ENCODE measurements at places on chromosomes 7 and 10.

GRCh38 chr7:42347616-42348015 is 110.6 kb upstream of the GLI3 start:
- DNase-seq = no peak

DNA sequence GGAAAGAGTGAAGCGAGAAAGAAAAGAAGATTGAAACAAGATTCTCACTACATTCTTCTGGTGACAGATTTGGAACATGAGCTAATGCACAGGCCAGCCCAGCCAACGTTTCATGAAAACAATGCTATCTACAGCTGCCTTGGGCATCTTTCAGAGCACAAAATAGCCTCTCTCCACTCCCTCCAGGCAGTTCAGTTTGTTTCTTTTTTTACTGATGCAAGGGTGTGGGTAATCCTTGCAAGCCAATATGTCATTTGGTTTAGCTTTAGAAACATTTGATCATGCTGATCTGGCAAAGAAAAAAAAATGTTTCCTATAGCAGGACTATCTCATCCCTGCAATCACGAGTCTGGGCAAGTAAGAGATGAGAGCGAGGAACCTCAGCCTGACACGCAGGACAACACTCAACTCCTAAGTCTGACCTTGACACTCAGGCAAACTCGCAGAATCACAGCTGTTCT is 35.9 kb downstream of the SVIL start:
- peak; percentile 79 for DNase-seq

GRCh38 chr7:150317748-150318444 is 5.3 kb upstream of the LRRC61 start:
- peak; percentile 95 for DNase-seq

- DNase-seq = no peak
These were observed 653.7 kb upstream of the ZWINT start for GRCh38 chr10:57014758-57015157.

DNA sequence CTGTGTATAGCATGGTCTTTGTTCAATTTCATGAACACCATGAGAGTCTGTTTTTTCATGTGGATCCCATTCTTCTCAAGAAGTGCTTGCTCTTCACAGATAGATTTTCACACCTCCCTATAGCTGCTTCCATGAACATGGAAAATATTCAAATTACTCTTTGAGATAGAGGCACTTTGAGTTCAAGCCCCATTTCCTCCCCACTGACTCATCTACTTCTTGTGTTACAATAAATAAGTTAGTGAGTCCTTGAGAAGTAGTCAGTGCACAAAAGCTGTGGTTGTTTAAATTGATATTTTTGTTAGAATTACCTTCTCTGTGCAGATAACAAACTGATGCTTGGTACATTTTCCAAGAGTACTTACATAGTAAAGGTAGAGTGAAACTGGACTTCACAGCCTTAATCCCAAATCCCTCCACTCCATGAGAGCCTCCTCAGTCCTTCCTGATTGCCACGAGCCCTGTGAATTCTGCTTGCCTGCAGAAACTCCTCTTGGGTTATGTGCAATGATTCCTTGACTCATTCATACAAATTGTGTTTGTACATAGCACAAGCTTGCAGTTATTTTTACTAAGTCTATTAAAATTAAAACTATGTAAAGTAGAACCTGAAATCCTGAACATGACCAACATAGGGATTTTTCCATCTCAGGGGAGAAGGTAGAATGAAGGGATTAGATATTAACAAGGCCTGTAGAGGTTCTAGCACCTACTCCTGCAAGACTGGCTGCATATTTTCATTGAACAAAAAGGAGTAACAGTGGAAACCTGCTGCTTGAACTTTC is 496.2 kb downstream of the TNS3 start:
- no peak for DNase-seq

DNA sequence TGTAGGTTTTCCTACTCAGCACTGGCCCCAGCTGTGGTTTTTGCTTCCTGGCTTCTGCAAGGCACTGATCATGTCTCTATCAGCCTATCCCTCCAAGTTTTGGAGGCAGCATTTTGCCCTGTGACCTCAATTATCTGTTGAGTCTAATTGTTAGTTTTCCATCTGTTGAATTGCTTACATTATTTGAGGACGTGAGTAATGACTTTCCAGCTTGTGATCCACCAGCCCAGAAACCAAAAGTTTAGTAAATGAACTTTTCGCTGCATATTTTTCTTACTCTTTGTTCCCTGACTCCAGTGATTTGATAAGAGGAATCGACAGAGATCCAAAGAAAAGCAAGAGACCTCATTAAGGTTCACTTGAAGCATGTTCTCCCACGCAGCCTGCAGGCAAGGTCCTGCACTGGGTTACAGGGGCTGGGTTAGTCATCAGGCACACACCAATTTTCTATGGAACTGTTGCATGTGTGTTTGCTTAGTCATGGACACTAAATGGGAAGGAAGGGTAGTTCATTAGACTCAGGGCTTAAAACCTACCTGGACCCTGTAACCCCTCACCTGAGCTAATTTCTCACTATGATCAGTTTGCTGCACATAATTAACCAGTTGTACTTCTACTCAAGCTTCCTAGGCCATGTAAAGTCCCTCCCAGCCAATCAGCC is 57.2 kb downstream of the AKR1E2 start:
- peak; percentile 72 for DNase-seq

- DNase-seq = no peak
These were observed 567.3 kb upstream of the GHITM start for GRCh38 chr10:83572036-83572435.

- no peak for DNase-seq
These were observed 663 bp downstream of the HERPUD2 start for GRCh38 chr7:35694161-35694783.

DNA sequence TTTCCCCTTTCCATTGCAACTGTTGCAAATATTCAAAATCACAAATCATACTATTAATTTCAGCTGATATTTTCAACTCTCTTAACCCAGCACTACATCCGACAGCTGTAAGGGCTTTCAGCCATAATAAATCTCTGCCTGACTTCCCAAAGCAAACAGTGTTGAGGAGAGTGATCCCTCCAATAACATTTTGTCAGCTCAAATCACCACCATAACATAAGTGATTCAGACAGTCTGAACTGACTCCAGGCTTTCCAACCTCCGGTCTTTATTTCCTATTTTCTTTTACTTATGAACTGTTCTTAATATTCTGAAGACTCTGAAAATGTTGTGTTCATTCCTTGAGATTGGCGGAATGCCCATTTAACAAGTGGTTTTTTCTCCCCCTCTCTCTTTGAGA is 1085.9 kb downstream of the GATA3 start:
- DNase-seq = no peak

- no peak for DNase-seq
These were observed 1098.5 kb upstream of the LRRTM3 start for GRCh38 chr10:65827359-65827758.

- no peak for DNase-seq
These were observed 17.4 kb upstream of the ZNF716 start for GRCh38 chr7:57432583-57432982.

DNA sequence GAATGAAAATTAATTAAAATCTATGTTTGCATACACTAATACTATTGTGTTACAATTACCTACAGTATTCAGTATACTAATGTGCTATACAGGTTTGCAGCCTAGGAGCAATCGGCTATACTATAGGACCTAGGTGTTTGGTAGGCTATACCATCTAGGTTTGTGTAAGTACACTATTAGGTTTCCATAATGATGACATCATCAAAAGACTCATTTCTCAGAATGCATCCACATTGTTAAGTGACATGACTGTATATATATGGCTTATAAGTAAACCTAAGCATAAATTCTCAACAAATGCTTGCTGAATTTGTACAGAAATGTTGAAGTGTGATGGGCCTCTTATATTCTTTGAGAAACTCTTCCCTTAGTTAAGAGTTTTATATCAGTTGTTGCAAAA is 206.5 kb upstream of the ZWINT start:
- no peak for DNase-seq

- DNase-seq = no peak
These were observed 34.5 kb downstream of the CHN2 start for GRCh38 chr7:29229066-29229465.
